Pericardium fibroblast (primary cell): ENCODE measurements at places on chromosomes 7 and 10. TPM values are rescaled to one million over a fixed set of nuclear protein-coding genes. Genes with fewer than 3 reads are reported as not detected.

Gene LGI1
- total RNA-seq, result not detected in 2 replicates

Gene TMEM176A
- 4.1 and 6.2 TPM in 2 replicates for total RNA-seq

Gene VENTX
- not detected in 2 replicates for total RNA-seq

Gene RELN
- under 0.01 and 1.6 TPM in 2 replicates for total RNA-seq

Gene FAM20C
- total RNA-seq, result 34.8 and 47.4 TPM in 2 replicates

Gene CDC14C
- not detected in 2 replicates for total RNA-seq

Gene KCNK18
- total RNA-seq, result not detected in 2 replicates

Gene PNLIPRP1
- not detected in 2 replicates for total RNA-seq

Gene ELFN1
- 0.93 and 2.0 TPM in 2 replicates for total RNA-seq

Gene R3HCC1L
- total RNA-seq, result 6.3 and 7.6 TPM in 2 replicates

Gene SPDYE6
- total RNA-seq, result not detected in 2 replicates

Gene TMEM213
- total RNA-seq, result not detected in 2 replicates

Gene CHAT
- total RNA-seq, result not detected in 2 replicates

Gene AKR1C1
- total RNA-seq, result 26.9 and 27.3 TPM in 2 replicates

Gene IKZF1
- total RNA-seq, result not detected in 2 replicates

Gene C7orf57
- total RNA-seq, result not detected in 2 replicates

Gene SYCE1
- total RNA-seq, result 1.5 TPM in 1 of 2 replicates, not detected in the other

Gene STEAP1
- 10.3 and 20.5 TPM in 2 replicates for total RNA-seq

Gene LLCFC1
- total RNA-seq, result not detected in 2 replicates

Gene APBB1IP
- total RNA-seq, result 0.51 TPM in 1 of 2 replicates, not detected in the other

Gene SEMA3E
- total RNA-seq, result under 0.01 and 0.09 TPM in 2 replicates

Gene SLC26A3
- not detected in 2 replicates for total RNA-seq

Gene GSTO1
- 99.4 and 100 TPM in 2 replicates for total RNA-seq

Gene WDR86
- total RNA-seq, result 2.3 and 7.6 TPM in 2 replicates

Gene SCIN
- total RNA-seq, result not detected in 2 replicates

Gene PDLIM1
- total RNA-seq, result 20.1 and 41.1 TPM in 2 replicates

Gene PDK4
- total RNA-seq, result 6.4 and 11.6 TPM in 2 replicates

Gene SVIL
- total RNA-seq, result 27.2 and 34.1 TPM in 2 replicates

Gene SPDYE16
- total RNA-seq, result not detected in 2 replicates

Gene ITIH5
- 0.47 and 3.5 TPM in 2 replicates for total RNA-seq

Gene SLC18A2
- not detected in 2 replicates for total RNA-seq

Gene PALD1
- total RNA-seq, result 0.12 and 3.7 TPM in 2 replicates

Gene SPAM1
- not detected in 2 replicates for total RNA-seq

Gene IGF2BP3
- total RNA-seq, result 23.1 and 34.3 TPM in 2 replicates

Gene FRMPD2
- not detected in 2 replicates for total RNA-seq
